ENCODE measurements at places on chromosomes 4 and X.

- H3K4me3 ChIP-seq = no peak overlapping the region
- H3K4me1 ChIP-seq = no peaks in the 10 kb centered on the region
- no peak overlapping the region for H3K27ac ChIP-seq
- DNase-seq = no peak
- H3K27me3 ChIP-seq = no peaks in the 10 kb centered on the region
Measured at GRCh38 chr4:88858752-88859151, 161.1 kb upstream of the NAP1L5 start.

- H3K27ac ChIP-seq = no peak overlapping the region
- no peak overlapping the region for H3K4me3 ChIP-seq
- H3K4me1 ChIP-seq = no peaks in the 10 kb centered on the region
- DNase-seq = no peak
- H3K36me3 ChIP-seq = no peaks in the 10 kb centered on the region
Measured at GRCh38 chr4:31124008-31124585, 403.9 kb downstream of the PCDH7 start.

DNA sequence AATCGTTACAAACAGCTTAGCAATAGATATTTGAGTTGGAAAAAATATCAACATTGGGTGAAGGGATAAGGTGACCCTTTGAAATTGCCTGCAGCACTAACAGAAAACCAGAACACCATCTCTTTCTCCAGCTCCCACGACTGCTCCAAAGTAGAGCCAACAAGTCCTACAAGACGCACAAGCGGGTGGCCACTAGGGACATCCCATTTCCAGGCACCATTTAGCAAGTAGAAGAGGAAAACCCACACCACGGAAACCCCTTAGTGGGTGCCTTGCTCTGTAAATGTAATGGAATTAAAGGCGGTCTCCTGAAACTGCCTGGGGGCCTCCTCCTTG lies 1.9 kb downstream of the ARHGAP6 start:
- peaks cover 7% of the 10 kb centered on the region for H3K27me3 ChIP-seq
- no peak overlapping the region for H3K4me3 ChIP-seq
- H3K27ac ChIP-seq = no peak overlapping the region
- no peak for DNase-seq
- H3K36me3 ChIP-seq = no peaks in the 10 kb centered on the region
- peaks cover 3% of the 10 kb centered on the region for H3K4me1 ChIP-seq

GRCh38 chr4:32454482-32454881 lies 1734.3 kb downstream of the PCDH7 start:
- DNase-seq = no peak
- H3K27me3 ChIP-seq = no peaks in the 10 kb centered on the region
- H3K27ac ChIP-seq = no peak overlapping the region
- no peaks in the 10 kb centered on the region for H3K36me3 ChIP-seq
- no peaks in the 10 kb centered on the region for H3K4me1 ChIP-seq
- no peak overlapping the region for H3K4me3 ChIP-seq

DNA sequence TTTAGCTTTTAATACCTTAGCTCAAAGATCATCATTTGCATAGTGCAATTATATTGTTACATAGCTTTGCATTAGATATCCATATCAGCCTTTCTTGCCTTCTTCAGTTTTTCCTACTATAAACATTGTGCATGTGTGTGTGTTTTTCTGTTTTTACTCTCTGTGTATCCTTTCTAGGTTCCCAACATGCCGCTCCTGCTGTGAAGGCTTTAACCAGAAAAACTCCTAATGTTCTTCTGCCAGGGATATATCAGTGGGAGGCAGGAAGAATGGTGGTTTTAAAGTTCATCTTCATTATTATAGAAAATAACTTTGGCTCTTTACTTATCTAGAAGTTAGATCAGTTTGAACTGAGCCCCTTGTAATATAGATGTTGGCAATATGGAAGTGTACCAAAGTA lies 61.2 kb downstream of the CPE start:
- H3K27ac ChIP-seq = peak overlapping the region; percentile 34
- no peak for DNase-seq
- no peaks in the 10 kb centered on the region for H3K27me3 ChIP-seq

- H3K36me3 ChIP-seq = no peaks in the 10 kb centered on the region
- no peaks in the 10 kb centered on the region for H3K4me1 ChIP-seq
Measured at GRCh38 chr4:177119021-177119471, 190.6 kb upstream of the NEIL3 start.

DNA sequence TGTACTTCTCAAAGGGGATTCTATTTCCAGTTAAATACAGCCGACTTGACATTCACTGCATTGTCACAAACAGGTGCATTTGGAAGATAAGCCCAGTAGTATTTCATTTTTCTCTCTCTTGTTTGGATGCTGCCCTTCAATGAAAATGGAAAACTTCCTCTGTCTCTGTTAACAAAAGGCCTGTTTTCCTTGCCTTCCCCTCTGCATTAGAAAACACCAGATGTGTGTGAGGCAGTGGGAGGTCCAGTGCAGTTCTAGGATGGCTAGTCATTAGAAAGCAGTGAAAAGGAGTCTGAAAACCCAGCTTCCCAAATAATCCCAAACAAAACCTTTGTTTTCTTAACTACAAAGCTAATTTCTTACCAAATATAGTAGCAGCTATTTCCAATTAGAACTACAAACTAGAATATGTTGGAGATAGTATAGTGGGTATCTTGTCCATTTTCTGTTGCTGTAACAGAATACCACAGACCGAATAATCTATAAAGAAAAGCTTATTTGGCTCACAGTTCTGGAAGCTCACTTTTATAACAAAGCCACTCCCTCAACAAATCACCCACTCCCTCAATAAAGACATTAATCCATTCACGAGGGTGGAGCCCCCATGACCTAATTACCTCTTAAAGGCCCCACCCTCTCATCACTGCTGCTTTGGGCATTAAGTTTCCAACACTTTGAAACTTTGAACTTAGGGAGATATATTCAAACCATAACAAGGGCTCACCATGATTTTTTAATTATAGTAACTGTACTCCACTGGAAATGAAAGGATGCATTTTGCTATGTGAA lies 452.1 kb upstream of the RPS6KA3 start:
- H3K36me3 ChIP-seq = no peaks in the 10 kb centered on the region
- H3K27me3 ChIP-seq = no peaks in the 10 kb centered on the region
- no peak overlapping the region for H3K27ac ChIP-seq
- DNase-seq = no peak

DNA sequence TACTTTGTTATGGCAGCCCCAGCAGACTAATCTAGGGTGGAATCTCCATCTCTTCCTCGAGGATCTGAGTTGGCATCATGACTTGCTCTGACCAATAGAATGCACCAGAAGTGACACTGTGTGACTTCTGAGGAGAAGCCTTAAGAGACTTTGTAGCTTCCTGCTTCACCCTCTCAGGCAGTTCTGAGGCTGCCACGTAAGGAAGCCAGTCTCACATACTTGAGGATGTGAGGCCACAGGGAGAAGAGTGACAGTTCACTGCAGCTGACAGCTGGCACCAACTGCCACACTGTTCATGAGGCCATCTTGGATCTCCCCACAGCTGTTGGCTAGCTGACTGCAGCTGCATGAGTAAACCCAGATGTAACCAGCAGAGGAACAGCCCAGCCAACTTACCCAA lies 29.3 kb upstream of the BCOR start:
- H3K4me3 ChIP-seq = no peak overlapping the region
- no peak overlapping the region for H3K27ac ChIP-seq
- H3K36me3 ChIP-seq = no peaks in the 10 kb centered on the region
- H3K4me1 ChIP-seq = peaks cover 4% of the 10 kb centered on the region
- no peaks in the 10 kb centered on the region for H3K27me3 ChIP-seq
- no peak for DNase-seq

- peak; percentile 21 for DNase-seq
- peaks cover 6% of the 10 kb centered on the region for H3K4me1 ChIP-seq
- H3K36me3 ChIP-seq = no peaks in the 10 kb centered on the region
- H3K27ac ChIP-seq = no peak overlapping the region
- H3K4me3 ChIP-seq = no peak overlapping the region
Measured at GRCh38 chrX:131987252-131987651, 35.9 kb upstream of the STK26 start.

- peaks cover 11% of the 10 kb centered on the region for H3K36me3 ChIP-seq
- DNase-seq = no peak
- no peak overlapping the region for H3K27ac ChIP-seq
- no peak overlapping the region for H3K4me3 ChIP-seq
Measured at GRCh38 chr4:188008377-188008776, 12.8 kb downstream of the ZFP42 start.

DNA sequence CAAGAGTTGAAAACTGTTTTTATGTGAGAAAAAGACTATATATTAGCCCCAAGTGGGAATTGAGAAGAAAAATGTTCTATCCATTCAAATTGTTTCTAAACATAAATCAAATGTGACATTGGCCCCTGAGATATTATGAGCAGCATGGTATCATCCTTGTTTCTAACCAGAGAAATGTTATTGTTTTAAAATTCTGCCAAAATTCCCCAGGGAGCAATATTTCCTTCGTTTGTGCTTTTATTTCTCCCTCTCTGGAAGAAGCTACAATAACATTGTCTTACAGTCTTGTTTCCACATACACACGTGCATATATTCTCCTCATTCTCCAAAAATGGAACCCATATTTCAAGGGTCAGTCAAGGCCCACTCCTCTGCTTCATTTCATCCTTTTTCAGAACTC lies 46.7 kb downstream of the MAGEB17 start:
- H3K27ac ChIP-seq = no peak overlapping the region
- DNase-seq = no peak
- no peaks in the 10 kb centered on the region for H3K36me3 ChIP-seq
- no peaks in the 10 kb centered on the region for H3K27me3 ChIP-seq
- no peak overlapping the region for H3K4me3 ChIP-seq

DNA sequence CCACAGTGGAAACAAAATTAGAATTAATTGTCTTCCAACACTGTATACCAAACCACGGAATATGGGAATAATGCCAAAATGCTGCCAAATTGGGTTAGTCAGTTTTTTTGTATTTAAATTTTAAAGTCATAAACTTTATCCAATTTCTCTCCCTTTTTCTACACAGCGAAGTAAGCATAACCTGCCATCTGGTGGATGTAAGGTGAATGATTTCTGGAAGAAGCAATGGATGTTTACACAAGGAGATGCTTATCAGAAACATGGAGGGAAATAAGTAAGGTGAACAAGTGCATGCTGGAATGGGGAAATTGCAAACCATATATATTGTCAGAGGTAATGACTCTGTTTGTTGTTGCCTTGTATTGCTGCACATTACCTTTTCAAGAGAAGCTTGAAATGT lies 691.9 kb downstream of the TECRL start:
- DNase-seq = no peak
- no peak overlapping the region for H3K4me3 ChIP-seq

DNA sequence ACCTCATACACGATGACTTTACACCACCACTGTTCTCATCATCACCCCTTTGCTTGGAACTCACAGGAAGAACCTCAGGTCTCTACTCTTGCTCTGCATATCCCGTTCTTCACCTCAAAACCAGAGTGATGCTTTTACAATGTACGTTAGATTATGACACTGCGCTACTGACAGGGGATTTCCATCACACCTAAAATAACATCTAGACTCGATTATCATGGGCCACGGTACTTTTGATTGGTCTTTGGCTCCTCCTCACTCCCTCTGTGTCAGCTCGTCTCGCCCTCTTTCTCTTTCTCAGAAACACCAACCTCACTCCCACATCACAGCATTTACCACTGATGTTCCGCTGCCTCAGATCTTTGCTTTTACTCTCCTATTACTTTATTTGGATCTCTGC lies 172.4 kb downstream of the TLL1 start:
- no peak overlapping the region for H3K27ac ChIP-seq
- H3K4me3 ChIP-seq = no peak overlapping the region
- H3K4me1 ChIP-seq = no peaks in the 10 kb centered on the region
- no peaks in the 10 kb centered on the region for H3K27me3 ChIP-seq
- no peaks in the 10 kb centered on the region for H3K36me3 ChIP-seq

DNA sequence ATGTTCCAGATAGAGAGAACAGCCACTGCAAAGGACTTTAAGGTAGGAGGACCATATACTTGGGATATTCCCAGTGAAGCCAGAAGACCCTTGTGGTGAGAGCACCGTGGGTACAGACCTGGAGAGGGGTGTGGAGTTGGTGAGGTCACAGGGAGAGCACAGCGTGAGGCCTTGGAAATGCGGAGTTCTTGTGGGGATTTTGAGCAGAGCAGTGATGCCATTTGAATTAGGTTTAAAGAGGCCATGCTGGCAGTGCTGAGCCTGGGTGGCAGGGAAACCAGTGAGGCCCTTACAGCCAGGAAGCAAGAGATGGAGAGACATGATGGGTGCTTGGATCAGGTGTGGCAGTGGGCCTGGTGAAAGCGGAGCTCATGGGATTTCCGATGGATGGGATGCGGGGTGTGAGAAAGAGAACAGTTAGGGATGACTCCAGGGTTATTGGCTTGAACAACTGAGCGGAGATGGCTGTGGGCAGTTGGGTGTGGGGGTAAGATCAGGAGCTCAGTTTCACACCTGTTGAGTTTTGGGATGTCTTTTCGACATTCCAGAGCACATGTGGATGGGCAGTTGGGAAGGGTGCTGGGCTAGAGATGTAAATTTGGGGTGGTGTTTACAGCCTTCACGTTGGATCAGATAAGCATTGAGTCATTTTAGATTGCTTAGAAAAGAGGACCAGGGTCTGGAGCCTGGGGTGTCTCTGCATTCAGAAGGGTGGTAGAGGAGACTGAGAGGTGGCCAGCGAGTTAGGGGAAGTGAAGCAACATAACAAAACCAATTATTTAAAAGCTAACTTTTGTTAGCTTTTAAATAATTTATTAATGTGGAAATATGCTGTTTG lies 68.9 kb downstream of the TMEM131L start:
- no peaks in the 10 kb centered on the region for H3K36me3 ChIP-seq
- no peak overlapping the region for H3K4me3 ChIP-seq
- peaks cover 11% of the 10 kb centered on the region for H3K4me1 ChIP-seq
- no peaks in the 10 kb centered on the region for H3K27me3 ChIP-seq

- H3K4me1 ChIP-seq = peaks cover 9% of the 10 kb centered on the region
- H3K27me3 ChIP-seq = no peaks in the 10 kb centered on the region
- no peaks in the 10 kb centered on the region for H3K36me3 ChIP-seq
- no peak overlapping the region for H3K27ac ChIP-seq
Measured at GRCh38 chrX:39772057-39772832, 325.5 kb downstream of the BCOR start.

DNA sequence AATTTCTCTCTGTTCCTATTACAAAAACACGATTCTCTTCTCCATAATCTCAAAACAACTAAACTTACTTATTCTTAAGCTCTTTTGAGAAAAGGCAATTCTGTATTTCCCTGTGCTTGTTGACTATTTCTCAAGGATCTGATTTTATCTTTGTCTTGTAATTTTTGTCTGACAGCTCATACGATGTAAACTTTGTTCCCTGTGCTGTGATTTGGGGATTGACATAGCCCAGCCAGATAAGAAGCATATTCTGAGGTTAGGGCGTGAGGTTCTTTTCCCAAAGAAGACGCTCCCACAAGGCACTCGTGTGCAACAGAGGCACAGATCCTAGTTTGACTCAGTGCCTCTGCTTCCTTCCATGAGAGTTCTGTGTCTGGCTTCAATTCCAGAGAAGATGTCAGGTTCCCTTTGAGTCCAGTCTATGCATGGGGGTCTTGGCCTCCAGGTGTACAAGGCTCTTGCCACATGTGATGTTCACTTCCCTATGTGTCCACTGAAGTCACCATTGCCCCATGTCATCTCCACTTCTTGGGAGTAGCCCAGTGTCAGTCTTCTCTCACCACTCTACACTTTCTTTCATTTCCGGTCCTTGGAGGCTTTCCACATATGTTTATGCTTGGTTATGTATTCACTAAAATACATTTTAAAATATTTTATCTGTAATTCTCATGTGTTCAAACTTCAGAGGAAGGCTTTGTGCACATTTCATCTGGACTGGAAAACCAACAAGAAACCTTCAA lies 94.8 kb downstream of the MID1 start:
- no peaks in the 10 kb centered on the region for H3K27me3 ChIP-seq
- no peak overlapping the region for H3K27ac ChIP-seq
- peaks cover 5% of the 10 kb centered on the region for H3K4me1 ChIP-seq
- peaks cover 9% of the 10 kb centered on the region for H3K36me3 ChIP-seq
- no peak overlapping the region for H3K4me3 ChIP-seq
